Osteocyte (in vitro differentiated cells): ENCODE measurements at places on chromosomes 2 and 18. TPM values are rescaled to one million over a fixed set of nuclear protein-coding genes. Genes with fewer than 3 reads are reported as not detected.

GRCh38 chr2:102424754-102425153 is 1.8 kb downstream of the IL18RAP start:
- H3K27ac ChIP-seq: no peak overlapping the region
- H3K4me1 ChIP-seq: no peaks in the 10 kb centered on the region
- H3K27me3 ChIP-seq: peaks cover 33% of the 10 kb centered on the region
- H3K36me3 ChIP-seq: no peaks in the 10 kb centered on the region
- H3K4me3 ChIP-seq: no peak overlapping the region

Gene BMP10
- not detected in 2 replicates for total RNA-seq

Gene POTEI
- total RNA-seq: 0.05 TPM in 1 of 2 replicates, not detected in the other

DNA sequence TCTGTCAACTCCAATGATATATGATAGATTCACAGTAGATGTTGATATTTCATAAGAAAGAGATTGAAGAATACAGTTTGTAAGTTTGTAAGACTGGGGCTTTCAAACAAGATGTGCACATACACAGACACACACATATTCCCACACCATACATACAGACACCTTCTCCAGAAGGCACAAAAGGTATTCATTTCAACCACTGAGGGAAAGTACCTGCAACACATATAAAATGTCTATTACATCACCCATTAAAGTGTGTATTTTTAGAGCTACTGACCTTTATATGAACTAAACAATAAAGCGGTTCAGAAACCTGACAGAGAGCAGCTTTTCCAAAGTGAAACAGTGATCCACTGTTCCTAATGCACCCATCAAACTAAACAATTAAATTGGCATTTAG is 53.3 kb downstream of the CCDC148 start:
- H3K4me3 ChIP-seq: no peak overlapping the region
- H3K27me3 ChIP-seq: no peaks in the 10 kb centered on the region
- H3K4me1 ChIP-seq: peaks cover 5% of the 10 kb centered on the region
- no peak for DNase-seq

Gene BOLL
- not detected in 2 replicates for total RNA-seq

DNA sequence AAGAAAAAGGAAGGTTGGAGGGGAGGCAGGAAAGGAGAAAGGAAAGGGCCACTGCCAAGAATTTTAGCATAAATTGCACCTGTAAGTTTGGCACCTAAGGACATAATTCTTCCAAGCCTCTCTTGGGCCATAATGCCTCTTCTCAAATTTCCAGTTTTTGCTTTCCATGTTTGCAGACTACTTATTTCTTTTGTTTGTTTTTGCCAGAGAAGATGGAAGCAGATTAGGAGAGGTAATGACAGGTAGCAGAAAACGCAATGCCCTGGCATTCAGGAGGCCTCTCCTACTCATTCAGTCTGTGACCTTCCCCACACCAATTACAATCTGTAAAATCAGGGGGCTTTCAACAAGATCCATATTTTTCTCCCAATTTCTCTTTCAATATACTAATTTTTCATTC is 56.8 kb downstream of the MRPL33 start:
- no peak overlapping the region for H3K4me3 ChIP-seq
- H3K27ac ChIP-seq: no peak overlapping the region
- H3K27me3 ChIP-seq: no peaks in the 10 kb centered on the region
- H3K4me1 ChIP-seq: peaks cover 23% of the 10 kb centered on the region

Gene RAX
- not detected in 2 replicates for total RNA-seq

- H3K4me3 ChIP-seq: no peak overlapping the region
- H3K27me3 ChIP-seq: no peaks in the 10 kb centered on the region
- DNase-seq: no peak
- no peak overlapping the region for H3K27ac ChIP-seq
- peaks cover 4% of the 10 kb centered on the region for H3K4me1 ChIP-seq
These were observed 9.9 kb upstream of the IL1A start for GRCh38 chr2:112794131-112794733.

Gene ADRA2B
- total RNA-seq: not detected in 2 replicates

Gene LAMA3
- total RNA-seq: not detected in 2 replicates

- no peaks in the 10 kb centered on the region for H3K4me1 ChIP-seq
- H3K36me3 ChIP-seq: no peaks in the 10 kb centered on the region
- peaks cover 2% of the 10 kb centered on the region for H3K27me3 ChIP-seq
- no peak overlapping the region for H3K27ac ChIP-seq
These were observed 8.4 kb downstream of the KCNIP3 start for GRCh38 chr2:95305380-95306061.

DNA sequence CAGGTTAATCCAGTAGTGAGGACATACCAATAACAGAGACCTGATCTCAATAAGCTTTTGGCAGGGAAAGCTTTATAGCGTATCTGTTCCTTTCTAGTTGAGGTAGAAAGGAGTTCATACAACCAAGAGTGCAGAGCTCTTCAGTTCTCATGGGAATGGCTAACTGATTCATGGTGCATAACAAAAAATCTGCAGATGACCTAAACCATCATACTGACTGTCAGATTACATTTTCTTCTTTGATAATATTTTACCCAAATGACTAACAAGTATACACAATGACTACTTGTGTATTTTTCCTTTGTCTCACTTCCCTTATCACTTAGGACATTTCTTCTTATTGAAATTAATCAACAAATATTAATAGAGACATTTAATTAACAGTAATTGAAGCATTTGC is 140.0 kb upstream of the SERTAD2 start:
- DNase-seq: no peak
- peaks cover 26% of the 10 kb centered on the region for H3K4me1 ChIP-seq
- H3K27me3 ChIP-seq: no peaks in the 10 kb centered on the region
- H3K4me3 ChIP-seq: no peak overlapping the region
- no peaks in the 10 kb centered on the region for H3K36me3 ChIP-seq
- H3K27ac ChIP-seq: no peak overlapping the region

Gene PRKAG3
- total RNA-seq: not detected in 2 replicates

Gene CREG2
- total RNA-seq: not detected in 2 replicates

- H3K27me3 ChIP-seq: no peaks in the 10 kb centered on the region
- no peak overlapping the region for H3K4me3 ChIP-seq
- H3K36me3 ChIP-seq: no peaks in the 10 kb centered on the region
- no peaks in the 10 kb centered on the region for H3K4me1 ChIP-seq
- no peak for DNase-seq
These were observed 195.6 kb downstream of the MYCN start for GRCh38 chr2:16135913-16136310.

DNA sequence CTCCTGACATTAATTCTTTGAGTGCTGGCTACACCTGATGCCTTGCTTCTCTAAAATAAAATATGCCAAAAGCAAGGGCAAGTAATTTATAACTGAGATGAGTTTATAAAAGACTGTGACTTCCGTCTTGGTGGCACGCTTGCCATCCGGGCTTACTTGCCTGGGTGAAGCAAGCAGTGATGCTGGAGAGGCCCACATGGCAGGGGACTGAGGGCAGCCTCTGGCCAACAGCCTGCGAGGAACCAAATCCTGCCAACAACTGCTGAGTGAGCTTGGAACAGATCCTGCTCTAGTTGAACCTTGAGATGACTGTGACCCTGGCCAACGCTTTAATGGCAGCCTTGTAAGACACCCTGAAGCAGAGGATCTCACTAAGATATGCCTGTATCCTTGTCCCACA is 96.1 kb upstream of the CAPN13 start:
- no peak overlapping the region for H3K4me3 ChIP-seq
- no peaks in the 10 kb centered on the region for H3K36me3 ChIP-seq
- no peak overlapping the region for H3K27ac ChIP-seq
- DNase-seq: no peak
- no peaks in the 10 kb centered on the region for H3K4me1 ChIP-seq
- H3K27me3 ChIP-seq: no peaks in the 10 kb centered on the region

Gene PLEK
- total RNA-seq: 0.19 TPM in 1 of 2 replicates, not detected in the other
